ENCODE measurements at places on chromosomes 2 and 18. TPM values are rescaled to one million over a fixed set of nuclear protein-coding genes. Genes with fewer than 3 reads are reported as not detected.
A peak's percentile ranks its signal among the peaks of the same experiment; 100 is the strongest.

GRCh38 chr18:59022167-59022945, 117.3 kb upstream of the SEC11C start:
- no peak for DNase-seq

SLC4A5 gene
- total RNA-seq = not detected

- no peak for DNase-seq
Measured at GRCh38 chr2:120989512-120990441, 254.1 kb downstream of the GLI2 start.

SRD5A2 gene
- not detected for total RNA-seq

DNA sequence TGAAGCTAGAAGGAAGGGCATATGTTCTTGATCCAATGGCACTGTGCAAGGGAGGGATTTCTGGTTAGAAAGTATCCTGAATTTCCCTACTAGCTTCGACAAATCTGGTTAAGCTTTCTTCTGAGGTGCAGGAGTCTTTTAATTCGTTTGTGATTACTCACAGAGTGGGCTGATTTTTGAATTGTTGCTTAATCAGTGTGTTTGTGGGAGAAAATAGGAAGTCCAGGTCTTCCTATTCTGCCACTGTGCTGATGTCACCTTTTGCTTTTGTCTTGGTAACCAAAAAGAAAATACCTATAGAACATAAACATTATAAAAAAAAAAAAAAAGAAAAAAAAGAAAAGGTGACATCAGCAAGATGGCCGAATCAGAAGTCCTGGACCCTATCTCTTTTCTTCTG, 1008.6 kb downstream of the TSN start:
- no peak for DNase-seq

- DNase-seq = no peak
Measured at GRCh38 chr2:85911097-85911496, 22.3 kb upstream of the ST3GAL5 start.

- DNase-seq = peak; percentile 43
Measured at GRCh38 chr18:76388891-76389423, 106.1 kb downstream of the ZNF516 start.

THSD7B gene
- not detected for total RNA-seq

GRCh38 chr2:170310876-170311502, 133.0 kb downstream of the MYO3B start:
- no peak for DNase-seq

GRP gene
- total RNA-seq = not detected

GRCh38 chr18:60684843-60685513, 312.4 kb upstream of the MC4R start:
- peak; percentile 17 for DNase-seq

BOD1L2 gene
- not detected for total RNA-seq

Data from IMR-90 (cell line).